ENCODE measurements at places on chromosomes 5 and 9. TPM values are rescaled to one million over a fixed set of nuclear protein-coding genes. Genes with fewer than 3 reads are reported as not detected.

GRCh38 chr5:31412324-31412723 is 119.6 kb downstream of the DROSHA start:
- DNase-seq = no peak

DNA sequence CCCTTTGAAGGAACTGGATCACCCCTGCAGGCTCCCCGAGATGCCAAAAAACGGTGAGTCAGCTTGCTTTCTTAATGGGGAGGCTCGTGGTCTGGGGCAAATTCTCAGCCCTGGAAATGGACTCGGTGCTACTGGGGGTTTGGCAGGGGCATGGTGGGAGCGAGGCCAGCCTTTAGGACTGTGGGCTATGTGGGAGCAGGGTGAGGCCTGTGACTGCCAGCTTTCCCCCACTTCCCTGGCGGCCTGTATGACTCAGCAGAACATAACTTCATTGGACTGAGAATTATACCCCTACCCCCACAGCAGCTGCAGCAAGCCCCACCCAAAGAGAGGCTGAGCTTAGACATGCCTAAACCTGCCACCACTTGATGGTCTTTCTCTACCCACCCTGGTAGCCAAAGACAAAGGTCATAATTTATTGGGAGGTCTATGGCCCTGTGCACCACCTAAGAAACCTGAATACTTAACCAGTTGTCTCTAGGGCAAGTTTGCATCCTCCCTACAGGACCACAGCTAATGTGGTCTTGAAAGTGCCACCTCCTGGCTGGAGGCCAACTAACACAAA is 325.3 kb downstream of the TLE1 start:
- no peak for DNase-seq

CDH18 gene
- 5.3 TPM for total RNA-seq

SLC25A2 gene
- not detected for total RNA-seq

DNA sequence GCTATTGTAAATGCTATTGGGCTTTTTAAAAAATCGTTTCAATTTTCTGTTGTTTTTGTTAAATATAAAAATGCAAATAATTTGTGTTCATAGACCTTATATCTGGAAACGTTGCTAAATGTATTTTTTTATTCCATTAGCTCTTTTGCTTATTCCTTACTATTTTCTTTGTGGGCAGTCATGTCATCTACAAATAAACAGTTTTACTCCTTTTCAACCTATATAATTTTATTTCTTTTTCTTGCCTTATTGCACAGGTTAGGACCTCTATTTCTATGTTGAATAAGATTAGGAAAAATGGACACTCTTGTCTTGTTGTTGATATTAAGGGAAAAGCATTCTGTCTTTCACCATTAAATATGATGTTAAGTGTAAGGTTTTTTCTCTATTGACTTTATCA is 348.8 kb downstream of the CWC27 start:
- DNase-seq = no peak

DNA sequence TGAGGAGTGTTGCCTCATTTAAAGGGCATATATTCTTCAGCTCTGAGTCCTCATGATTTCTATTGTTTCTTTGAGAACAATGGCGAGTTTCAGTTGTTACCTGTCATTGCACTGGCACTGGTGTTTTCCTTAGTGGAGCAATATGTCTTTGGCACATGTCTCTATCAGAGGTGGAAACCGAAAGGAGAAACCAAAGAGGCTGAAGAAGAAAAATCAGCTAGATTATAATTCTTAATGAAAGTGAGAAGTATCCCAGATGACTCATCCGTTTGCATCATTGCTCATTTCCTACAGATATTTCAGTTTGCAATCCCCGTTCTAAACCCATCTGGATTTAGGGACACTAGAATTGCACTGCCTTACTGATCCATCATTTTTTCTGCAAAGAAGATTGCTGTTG is 324.6 kb downstream of the TMEM232 start:
- DNase-seq = no peak

RASGEF1C gene
- 0.17 TPM for total RNA-seq

CDHR2 gene
- 0.12 TPM for total RNA-seq

DNA sequence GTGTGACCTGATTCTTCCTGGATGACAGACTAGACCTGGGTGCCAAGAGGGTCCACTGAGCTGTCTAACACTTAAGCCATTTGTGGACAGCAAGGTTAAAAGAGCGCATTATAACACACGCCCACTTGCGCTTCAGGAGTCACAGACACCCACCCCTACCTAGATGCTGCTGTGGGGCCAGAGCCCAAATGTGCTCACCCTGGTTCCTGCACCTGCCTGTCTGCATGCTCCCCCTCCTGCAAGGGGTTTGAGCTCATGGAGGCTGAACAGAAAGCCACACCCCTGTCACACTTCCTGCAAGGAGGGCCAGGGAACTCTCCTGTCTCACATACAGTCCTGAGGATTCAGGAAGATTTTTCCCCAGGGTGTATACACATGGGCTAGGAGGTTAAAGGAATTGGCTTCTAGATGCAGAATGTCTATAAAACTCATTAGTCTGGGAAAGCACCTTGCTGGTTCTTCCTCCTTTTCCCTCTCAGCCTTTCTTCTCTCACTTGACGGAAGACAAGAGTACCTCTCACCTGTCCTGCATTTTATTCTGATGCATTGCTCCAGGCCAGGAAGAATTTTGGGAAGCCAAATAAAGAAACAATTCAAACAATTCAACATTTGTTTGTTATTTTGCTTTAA is 87.4 kb upstream of the LHFPL2 start:
- no peak for DNase-seq

NR5A1 gene
- total RNA-seq = not detected

PCDHGA1 gene
- total RNA-seq = 1.6 TPM

DNA sequence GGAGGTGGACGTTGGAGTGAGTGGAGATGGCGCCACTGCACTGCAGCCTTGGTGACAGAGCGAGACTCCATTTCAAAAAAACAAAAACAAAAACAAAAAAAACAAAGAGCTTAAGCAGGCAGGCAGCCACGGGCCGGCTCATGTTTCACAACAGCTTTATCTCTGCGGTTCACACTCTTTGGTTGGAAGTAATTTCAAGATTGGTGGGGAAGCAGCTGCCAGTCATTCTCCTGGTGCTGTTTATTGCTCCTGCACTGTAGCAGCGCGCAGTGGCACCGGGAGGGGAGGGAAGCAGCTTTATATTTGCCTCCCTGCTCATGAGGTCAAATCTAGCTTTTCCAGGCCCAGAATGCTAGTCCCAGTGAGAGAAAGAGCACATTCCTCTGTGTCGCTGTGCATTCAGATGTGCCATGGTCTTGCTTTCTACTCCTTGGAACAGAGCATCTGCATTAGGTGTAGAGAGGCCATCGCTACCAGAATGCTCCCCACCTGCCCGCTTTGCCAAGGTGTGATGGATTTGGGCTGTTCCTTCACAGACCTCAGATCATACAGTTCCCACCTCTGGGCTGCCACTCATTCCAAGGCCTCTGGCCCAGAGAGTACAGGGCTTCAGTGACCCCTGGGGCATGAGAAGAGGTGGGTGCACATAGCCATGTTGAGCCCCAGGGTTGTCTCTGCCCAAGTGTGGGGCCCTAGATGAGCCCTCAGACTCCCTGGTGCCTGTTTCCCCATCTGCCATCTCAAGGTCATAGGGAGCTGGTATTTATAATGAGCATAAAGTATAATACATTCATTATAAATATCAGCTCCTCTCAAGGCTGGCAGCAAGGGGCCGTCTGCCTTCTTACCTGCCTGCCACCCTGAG is 270.4 kb downstream of the MED10 start:
- DNase-seq = no peak

DNA sequence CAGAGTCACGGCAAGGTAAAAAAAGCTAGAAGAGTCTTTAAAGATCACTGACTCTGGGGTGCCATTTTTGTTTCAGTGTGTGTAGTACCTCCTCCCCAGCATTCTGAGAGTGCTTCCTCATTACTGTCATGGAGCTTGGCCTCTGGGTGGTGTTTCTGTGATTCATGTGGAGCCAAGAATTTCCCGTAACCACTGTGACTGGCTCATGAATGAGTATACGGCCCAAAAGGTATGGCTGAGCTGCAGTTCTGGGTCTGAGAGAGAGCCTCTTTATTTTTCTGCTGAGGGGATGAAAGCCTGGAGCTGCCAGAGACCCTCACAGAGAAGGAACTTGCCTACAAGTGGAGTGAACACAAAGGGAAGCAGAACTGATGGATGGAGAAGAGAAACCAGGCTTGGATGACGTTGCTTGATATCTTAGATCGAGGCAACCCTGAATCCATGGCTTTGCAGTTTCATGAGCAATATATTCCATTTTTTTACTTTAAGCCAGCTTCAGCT is 85.6 kb downstream of the PTTG1 start:
- peak; percentile 51 for DNase-seq

- DNase-seq = no peak
These were observed 182.5 kb downstream of the GAS1 start for GRCh38 chr9:86764671-86765343.

PELO gene
- 21.7 TPM for total RNA-seq

SLC27A6 gene
- total RNA-seq = not detected

DPP7 gene
- 251 TPM for total RNA-seq

DNA sequence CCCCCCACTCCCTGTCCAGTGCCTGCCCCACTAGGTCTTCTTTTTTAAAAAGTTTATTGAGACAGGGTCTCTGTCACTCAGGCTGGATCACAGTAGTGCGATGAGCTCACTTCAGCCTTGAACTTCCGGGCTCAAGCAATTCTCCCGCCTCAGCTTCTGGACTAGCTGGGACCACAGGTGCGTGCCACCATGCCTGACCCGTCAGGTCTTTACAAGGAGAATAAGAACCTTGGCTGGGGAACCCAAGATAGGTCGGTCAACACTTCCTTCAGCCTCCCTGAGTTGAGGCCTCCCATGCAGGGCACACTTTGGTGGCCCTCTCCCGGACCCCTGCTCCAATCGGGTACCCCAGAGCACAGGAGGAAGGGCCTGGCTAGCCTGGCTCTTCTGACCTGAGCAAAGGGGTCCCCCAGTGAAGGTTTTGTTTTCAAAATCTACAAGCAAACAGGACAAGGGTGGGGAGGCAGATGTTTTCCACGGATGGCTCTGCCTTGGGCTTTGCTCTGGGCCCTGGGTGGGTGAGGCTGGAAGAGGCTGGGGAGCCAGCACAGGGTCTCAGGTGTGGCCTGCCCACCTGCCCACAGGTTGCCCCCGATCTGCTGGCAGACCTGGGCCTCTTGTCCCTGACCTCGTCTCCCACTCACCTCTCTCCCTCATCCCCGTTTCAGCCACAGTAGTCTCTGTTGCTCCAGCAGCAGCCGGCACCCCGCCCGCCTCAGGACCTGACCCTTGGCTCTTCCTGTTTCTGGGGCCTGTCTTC is 108.7 kb upstream of the PHYKPL start:
- DNase-seq = no peak

TSLP gene
- not detected for total RNA-seq

- DNase-seq = peak; percentile 8
These were observed 61.1 kb upstream of the ZNF462 start for GRCh38 chr9:106801816-106802215.

DNA sequence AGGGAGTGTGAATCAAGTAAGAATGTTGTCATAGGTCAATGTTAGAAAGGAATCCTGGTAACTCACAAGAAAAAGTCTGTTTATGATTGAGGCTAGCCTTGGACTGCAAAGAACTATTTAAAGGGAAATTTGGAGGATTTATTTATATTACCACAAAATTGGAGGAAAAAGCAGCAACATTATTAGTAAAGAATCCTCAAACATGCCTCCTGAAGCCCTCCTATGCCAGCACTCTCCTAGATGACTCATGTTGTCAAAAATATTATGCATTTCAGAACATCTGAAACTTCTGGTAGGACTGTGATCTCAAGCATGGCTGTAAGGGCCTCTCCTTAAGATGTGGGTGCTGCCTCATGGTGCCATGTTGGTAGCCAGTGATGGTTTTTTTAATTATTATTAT is 628.5 kb downstream of the CHSY3 start:
- no peak for DNase-seq

DNA sequence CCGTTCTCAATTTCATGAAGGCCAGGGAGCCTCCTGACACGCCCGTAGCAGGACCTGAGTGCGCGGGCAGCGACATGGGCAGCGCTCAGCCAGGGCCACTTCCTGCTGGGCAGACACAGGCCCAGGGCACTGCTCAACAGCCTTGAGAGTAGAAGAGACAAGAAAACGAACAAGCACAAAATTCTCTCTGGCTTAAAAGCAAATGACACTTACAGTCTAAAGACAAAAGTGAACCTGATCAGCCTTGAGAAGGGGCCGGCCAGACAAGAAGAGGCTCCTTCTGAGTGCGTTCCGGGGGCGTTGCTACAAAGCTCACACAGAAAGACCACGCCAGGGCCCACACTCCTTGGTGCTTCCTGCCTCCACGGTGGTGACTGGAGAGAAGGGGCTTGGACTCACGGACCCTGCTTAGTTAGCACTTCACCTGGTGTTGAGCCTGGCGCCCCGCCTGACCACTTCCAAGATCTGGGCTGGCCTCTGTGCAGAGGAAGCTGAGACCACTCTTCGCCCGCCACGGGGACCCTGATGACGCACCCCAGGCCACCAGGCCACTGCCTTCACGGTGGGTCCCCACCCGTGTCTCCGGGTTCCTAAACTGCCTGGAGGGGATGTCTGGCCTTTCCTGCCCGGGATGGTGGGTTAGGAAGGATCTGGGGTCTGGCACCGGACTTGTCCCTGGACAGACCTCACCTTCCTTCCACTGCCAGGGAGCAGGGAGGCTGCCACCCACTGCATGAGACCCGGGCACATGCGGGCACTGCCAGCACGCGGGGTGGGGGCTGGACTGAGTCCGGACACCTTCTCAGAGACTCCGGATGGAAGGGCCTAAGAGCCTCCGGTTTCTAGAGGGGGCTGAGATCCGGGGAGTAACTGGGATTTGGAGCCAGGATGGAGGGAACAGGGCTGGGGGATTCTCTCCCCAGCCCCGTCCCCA is 1.3 kb downstream of the SLC12A7 start:
- DNase-seq = no peak

ANKRD18A gene
- total RNA-seq = 0.10 TPM

DNA sequence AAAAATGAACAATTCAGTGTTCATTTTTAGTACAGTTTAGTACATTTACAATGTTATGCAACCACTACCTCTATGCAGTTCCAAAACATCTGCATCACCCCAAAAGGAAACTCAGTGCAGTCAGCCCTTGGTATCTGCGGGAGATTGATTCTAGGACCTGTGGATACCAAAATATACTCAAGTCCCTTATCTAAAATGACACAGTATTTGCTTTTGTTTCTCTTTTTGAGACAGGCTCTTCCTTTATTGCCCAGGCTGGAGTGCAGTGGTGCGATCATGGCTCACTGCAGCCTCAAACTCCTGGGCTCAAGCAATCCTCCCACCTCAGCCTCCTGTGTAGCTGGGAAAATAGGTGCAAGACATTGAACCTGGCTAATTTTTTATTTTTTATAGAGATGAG is 114.0 kb downstream of the PIP5K1B start:
- no peak for DNase-seq

PFN3 gene
- not detected for total RNA-seq

DOCK8 gene
- not detected for total RNA-seq

GRCh38 chr5:150410524-150411244 is 2.0 kb downstream of the CD74 start:
- DNase-seq = peak; percentile 84

GRCh38 chr9:133351908-133352634 is 4.1 kb downstream of the RPL7A start:
- DNase-seq = peak; percentile 52

DNA sequence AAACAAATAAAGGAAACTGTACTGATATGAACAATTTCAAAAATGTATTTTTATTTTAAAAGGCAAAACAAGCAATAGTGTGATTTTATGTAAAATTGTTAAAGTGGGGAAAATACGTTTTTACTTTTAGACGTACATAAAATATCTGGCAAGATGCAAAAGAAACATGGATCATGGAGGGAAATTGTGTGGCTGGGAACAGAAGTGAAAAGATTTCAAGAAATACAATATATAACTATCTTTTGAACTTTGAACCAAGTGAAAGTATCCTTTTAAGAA is 1.5 kb upstream of the ZNF367 start:
- DNase-seq = no peak
